ENCODE measurements at places on chromosomes 7 and 10. TPM values are rescaled to one million over a fixed set of nuclear protein-coding genes. Genes with fewer than 3 reads are reported as not detected.

Gene SH2B2
- total RNA-seq, result 3.3 TPM

Gene AOAH
- total RNA-seq, result not detected

Gene SP8
- not detected for total RNA-seq

Gene KCP
- total RNA-seq, result 0.66 TPM

Gene FAM237B
- not detected for total RNA-seq

Gene VWC2
- total RNA-seq, result not detected

Gene C10orf143
- total RNA-seq, result 0.87 TPM

Gene MAGI2
- total RNA-seq, result 33.2 TPM

Gene HOXA2
- 1.3 TPM for total RNA-seq

Gene RADIL
- 1.3 TPM for total RNA-seq

Gene MEIG1
- total RNA-seq, result not detected

Gene SEPHS1
- 32.6 TPM for total RNA-seq

Gene SEMA4G
- 2.3 TPM for total RNA-seq

Gene PDGFA
- total RNA-seq, result 2.5 TPM

Gene NPTX2
- not detected for total RNA-seq

Gene AKR1C8
- total RNA-seq, result not detected

Gene CCDC136
- total RNA-seq, result 11.1 TPM

Gene EEF1AKMT2
- 16.0 TPM for total RNA-seq

Gene C10orf53
- not detected for total RNA-seq

Gene BAIAP2L1
- 1.3 TPM for total RNA-seq

Gene TNKS2
- total RNA-seq, result 56.0 TPM

Gene GJD4
- not detected for total RNA-seq

Gene KCND2
- 7.3 TPM for total RNA-seq

Gene SYT15B
- total RNA-seq, result not detected

Gene SPDYE2
- total RNA-seq, result not detected

Gene STRIP2
- total RNA-seq, result 5.1 TPM

All from smooth muscle cell of trachea (primary cell).